ENCODE measurements at places on chromosomes 7 and 10. TPM values are rescaled to one million over a fixed set of nuclear protein-coding genes. Genes with fewer than 3 reads are reported as not detected.

- no peak for DNase-seq
These were observed 93.6 kb downstream of the ICA1 start for GRCh38 chr7:8168336-8168735.

GRCh38 chr7:32921896-32922295 is 30.3 kb upstream of the KBTBD2 start:
- DNase-seq = no peak

MYL10 gene
- total RNA-seq = not detected

GRCh38 chr7:138755331-138755747 is 42.5 kb upstream of the TMEM213 start:
- DNase-seq = no peak

All from esophagus muscularis mucosa (tissue), 4 donors.